Muscle of back (tissue), 13 donors: ENCODE measurements at places on chromosomes 2 and 18.

- DNase-seq = no peak
These were observed 968.5 kb downstream of the BCL11A start for GRCh38 chr2:59584958-59585357.

GRCh38 chr18:41706301-41706700, 248.7 kb upstream of the PIK3C3 start:
- DNase-seq = no peak

GRCh38 chr2:38386377-38386776, 9.3 kb upstream of the ATL2 start:
- DNase-seq = no peak

DNA sequence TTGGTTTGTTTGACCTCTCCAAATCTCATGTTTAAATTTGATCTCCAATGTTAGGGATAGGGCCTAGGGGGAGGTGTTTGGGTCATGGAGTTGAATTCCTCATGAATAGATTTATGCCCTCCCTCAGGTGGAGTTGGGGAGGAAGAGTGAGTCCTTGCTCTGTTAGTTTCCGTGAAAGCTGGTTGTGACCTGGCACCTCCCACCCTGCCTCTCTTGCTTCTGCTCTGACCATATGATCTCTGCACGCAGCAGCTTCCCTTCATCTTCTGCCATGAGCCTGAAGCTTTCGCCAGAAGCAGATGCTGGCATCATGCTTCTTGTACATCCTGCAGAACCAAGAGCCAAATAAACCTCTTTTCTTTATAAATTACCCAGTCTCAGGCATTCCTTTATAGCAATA, 231.6 kb upstream of the ERBB4 start:
- no peak for DNase-seq

GRCh38 chr2:187055463-187055862, 206.5 kb upstream of the ZSWIM2 start:
- DNase-seq = peak; percentile 26

DNA sequence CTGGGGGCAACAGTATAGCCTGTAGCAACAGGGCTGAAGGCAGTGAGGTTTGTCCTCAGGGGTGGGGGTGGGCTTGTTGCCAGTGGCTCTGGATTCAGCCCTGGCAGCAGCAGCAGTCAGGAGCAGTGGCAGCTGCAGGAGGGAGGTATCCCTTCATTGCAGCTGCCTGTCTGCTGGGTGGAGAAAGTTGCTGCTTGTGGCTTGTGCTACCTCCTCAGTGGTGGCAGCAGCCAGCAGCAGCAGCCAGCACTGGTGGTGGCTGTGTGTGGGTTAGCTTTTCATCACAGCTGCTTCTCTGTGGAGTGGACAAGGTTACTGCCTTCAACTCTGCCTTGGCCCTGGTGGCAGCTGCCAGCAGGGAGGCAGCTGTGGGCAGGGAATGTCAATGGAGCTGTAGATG, 94.9 kb downstream of the ARL6IP6 start:
- peak; percentile 11 for DNase-seq

DNA sequence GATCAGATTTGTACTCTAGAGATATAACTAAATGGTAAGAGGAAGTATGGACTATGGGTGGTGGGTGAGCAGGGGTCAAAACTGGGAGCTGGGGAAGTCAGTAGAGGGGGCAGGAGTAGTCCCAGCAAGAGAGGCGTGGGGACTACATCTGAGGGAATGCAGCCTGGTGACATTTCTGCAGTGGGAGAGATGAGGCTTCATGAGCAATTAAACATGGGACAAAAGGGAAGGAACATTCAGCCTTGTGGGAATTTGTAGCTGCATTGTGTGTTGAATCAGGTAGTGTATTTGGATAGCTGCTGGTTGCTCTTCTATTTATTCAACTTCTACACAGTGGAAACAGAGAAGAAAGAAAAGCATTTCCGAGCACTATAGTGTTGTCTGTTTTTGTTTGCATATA, 3.6 kb downstream of the CNOT11 start:
- DNase-seq = no peak

- no peak for DNase-seq
These were observed 481.9 kb upstream of the SPRED2 start for GRCh38 chr2:65914244-65914786.

- DNase-seq = peak; percentile 77
These were observed 69.2 kb upstream of the HNRNPA3 start for GRCh38 chr2:177143444-177143843.

- no peak for DNase-seq
These were observed 24.5 kb downstream of the SLC66A2 start for GRCh38 chr18:79926715-79927606.

DNA sequence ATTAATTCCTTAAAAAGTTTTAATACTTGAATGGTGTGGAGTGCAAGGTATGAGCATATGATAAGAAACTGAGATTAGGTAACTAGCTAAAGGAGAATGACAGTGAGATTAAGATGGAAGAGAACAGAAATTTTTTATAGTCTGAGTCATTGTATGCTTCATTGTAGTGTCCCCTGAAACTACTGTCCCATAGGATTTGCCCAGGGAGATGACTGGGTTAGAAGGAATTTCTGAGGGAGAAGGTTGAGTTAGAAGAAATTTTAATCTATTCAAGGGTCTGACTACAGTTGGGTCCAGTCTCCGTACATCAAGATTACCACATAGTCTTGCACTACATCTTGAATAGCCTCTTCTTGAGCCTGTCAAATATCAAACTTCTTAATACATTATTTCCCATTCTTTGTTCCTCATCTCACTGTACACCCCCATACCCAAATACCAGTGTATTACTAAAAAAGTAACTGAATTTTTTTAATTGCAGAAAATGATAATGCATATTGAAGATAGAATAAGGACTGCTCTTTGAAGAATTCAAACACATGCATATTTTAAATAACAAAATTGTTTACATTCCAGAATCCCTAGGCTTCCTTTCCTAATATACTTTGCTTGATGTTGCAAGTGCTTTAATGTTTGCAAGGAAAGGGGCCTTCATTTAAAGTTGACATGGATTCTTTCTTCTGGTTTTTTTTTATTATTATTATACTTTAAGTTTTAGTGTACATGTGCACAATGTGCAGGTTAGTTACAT, 314.3 kb upstream of the COL3A1 start:
- peak; percentile 13 for DNase-seq

DNA sequence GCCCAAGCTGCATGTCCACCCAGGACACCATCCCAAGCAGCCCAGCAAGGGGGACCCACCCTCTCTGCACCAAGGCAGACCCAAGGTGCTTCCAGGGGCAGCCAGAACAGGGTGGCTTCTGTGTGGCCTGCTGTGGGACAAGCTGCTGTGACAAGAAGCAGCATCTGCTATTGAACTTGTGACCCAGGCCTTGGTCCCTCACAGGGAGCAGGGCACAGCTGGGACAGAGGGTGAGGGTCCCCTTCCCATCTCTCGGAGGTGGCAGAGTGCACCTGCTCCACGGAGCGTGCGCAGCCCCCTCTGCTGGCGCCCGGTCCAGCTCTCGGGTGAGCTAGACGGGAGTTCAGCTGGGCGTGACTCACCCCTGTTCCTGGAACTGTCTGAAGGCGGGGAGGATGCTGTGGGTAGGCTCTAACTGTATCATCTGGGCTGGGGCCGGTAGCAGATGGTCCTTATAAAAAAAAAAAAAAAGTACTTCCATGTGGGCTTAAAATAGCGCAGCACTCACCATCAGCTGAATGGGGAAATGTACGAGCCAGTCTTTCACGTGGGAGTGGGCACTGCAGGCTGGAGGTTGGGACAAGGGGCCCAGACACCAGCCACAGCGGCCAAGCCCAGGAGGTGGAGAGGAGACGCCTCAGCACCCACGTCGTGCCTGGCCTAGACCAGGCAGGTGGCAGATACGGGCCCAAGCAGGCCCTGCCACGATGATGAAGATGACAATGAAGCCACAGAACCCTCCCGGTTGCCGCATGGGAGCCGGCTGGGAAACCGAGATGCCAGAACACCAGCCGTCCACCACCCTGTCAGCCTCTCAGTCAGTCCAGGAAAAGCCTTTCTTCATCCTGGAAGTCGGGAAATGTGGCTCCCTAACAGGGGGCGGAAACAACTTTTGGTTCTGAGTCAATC, 136.8 kb upstream of the ID2 start:
- DNase-seq = peak; percentile 47

- DNase-seq = no peak
These were observed 64.4 kb downstream of the SP110 start for GRCh38 chr2:230155359-230155758.

- no peak for DNase-seq
These were observed 18.7 kb downstream of the IL36B start for GRCh38 chr2:113034016-113034415.

DNA sequence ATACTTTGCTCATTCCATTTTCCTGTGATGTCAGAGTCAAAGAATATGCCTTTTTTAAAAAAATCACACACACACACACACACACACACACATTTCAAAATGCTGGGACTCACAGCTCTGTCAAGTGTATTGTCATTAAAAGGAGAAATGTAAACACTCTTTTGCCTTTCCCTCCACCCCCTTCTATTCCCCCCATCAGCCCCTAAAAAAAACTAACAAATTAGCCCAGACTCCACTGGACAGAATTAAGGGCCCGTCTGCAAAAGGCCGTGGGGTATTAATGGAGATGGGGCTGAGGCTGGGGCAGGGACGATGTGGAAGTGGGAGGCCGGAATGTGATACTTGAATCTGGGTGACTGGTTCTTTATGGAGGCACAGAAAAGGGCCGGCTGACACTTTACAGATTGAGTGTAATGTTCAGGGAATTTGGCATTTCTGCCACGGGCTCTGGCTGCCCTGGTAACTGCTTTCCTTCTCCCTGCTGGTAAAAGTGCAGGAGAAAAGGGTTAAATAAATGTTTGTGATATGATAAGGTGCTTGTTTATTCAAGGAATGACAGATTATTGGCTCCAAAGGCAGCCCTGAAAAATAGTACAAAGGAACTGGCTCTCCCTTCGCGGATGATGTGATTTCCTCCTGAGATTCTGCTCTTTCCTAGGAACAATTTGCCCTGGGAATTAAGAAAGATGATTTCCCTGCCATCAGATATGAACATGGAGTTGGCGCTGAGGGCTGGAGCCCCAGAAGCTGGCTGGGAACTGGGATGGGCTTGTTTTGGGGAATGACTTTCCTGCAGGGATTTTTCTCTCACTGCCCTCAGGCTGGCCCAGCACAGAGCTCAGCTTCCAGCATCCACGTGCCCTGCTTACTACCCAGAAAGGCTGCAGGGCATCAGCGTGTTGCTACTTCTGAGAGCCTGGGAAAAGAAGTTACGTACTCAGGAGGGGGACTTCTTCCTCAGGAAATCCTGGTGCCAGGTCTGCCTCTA, 52.8 kb upstream of the CTAGE1 start:
- DNase-seq = no peak

DNA sequence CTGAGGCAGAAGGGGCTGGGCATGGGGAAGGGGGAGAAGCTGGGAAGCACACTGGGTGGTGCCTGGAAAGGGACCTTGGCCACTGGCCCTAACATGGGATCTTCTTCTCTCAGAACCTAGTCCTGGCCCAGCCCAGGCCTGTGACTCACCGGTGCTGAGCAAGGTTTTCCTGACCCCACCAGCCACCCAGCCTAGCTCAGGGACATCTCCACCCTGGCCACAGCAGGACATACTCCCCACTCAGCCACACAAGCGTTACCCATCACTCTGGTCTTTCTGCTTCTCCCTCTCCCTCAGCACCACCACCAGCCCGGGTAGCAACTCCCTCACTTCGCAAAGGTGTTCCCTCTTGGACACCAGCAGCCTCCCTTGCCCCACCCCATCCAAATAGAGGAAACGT, 22.8 kb downstream of the TNS1 start:
- DNase-seq = no peak

- DNase-seq = no peak
These were observed 318.9 kb upstream of the HS6ST1 start for GRCh38 chr2:128637481-128638155.

DNA sequence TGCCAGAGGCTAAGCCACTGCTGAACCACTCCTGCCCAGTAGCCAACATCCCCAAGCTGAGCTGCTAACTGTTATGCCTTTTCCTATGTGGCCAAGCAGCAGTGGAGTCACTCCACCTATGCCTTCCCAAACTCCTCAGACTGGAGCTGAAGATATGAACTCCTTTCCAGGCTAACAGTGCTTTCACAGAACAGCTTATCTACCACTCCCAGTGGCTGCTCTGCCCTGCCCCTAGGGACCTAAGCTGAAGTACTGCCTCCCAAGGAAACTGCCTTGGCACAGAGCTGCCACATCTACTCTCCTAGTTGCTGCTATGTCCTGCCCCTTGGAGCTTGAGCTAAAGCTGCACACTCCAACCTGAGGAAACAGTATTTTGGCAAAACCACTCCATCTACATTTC, 275.9 kb downstream of the RBM43 start:
- DNase-seq = no peak

DNA sequence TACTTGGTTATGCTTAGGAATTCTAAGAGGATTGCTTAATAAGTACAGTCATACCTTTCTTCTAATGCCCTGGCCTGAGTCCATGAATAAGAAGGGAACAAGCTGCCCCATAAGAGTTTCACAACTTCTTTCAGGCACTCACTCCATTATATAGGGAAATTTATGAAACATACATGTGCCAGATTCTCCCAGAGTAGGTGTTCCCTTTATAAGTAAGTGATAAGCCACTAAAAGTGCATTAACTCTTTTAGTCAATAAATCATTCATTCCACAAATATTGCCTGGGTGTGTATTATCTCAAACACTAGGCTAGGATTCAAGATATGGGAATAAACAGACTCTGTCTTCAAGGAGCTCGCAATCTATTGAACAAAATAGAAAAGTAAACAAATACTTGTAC, 84.5 kb upstream of the RBBP8 start:
- no peak for DNase-seq

DNA sequence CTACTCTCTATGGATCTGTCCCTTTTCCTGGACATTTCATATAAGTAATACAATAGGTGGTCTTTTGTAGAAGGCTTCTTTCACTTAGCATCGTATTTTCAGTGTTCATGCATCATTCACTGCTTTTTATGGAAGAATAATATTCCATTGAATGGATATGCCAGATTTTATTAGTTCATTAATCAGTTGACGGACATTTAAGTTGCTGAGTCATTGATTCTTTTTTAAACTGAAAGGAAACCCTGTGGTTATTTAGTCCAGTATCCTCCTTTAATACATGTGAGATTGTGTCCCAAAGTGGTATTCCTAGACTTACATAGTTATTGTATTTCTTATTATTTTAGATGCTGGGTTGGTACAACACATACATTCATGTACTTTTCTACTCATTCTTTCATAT, 162.1 kb upstream of the UNC80 start:
- no peak for DNase-seq
